Skeletal muscle tissue (tissue), 5 donors: ENCODE measurements at places on chromosomes 5 and 9. TPM values are rescaled to one million over a fixed set of nuclear protein-coding genes. Genes with fewer than 3 reads are reported as not detected.

The PDE6A gene
- total RNA-seq, result not detected

The INSL4 gene
- total RNA-seq, result not detected

The PLEKHG4B gene
- 0.52 TPM for total RNA-seq

The AGGF1 gene
- 10.4 TPM for total RNA-seq

The TAF11L5 gene
- not detected for total RNA-seq

The ANAPC2 gene
- 21.4 TPM for total RNA-seq

The IL13 gene
- not detected for total RNA-seq

The TMEM252 gene
- total RNA-seq, result not detected
